ENCODE measurements at places on chromosomes 3 and 15.

GRCh38 chr3:150253622-150254021, 154.5 kb upstream of the TSC22D2 start:
- DNase-seq: no peak

DNA sequence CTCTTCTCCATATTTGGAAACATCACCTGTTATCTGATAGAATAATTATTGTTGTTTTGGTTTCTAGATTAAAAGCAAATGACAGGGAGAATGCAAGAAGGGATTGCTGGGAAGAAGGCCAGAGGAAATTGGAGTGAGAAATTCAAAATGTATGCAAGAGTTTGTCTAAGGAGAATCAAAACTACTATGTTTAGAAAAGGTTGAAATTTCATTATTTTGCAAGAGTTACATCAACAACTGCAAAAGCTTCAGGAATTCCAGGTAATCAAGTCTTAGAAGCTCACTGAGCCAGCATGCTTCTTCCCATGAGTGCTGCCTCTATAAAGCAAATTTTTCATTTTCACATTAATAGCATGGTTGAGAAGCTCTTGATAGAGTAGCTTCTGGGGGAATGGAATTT, 177.2 kb upstream of the GBE1 start:
- no peak for DNase-seq

GRCh38 chr15:52912172-52912571, 122.0 kb upstream of the ONECUT1 start:
- no peak for DNase-seq

DNA sequence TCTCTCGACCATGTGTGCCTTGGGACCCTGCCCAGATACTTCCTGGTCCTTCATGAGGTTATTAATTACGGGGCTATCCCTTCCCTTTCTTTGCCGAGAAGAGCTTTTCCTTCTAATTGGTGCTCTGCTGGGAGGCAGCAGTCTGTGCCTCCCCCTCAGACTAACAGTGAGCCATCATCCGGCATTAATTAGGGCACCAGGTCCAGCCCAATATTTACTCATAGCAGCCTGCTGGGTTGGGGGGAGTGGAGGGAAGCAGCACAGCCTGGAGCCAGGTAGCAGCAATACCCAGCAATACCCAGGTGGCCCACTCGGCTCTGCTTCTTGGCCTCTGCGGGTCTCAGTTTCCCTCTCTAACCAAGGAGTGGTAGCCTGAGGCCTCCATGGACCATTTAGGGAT, 20.1 kb downstream of the CACNA2D2 start:
- DNase-seq: peak; percentile 11

GRCh38 chr3:144431134-144431533, 459.5 kb downstream of the DIPK2A start:
- DNase-seq: no peak

DNA sequence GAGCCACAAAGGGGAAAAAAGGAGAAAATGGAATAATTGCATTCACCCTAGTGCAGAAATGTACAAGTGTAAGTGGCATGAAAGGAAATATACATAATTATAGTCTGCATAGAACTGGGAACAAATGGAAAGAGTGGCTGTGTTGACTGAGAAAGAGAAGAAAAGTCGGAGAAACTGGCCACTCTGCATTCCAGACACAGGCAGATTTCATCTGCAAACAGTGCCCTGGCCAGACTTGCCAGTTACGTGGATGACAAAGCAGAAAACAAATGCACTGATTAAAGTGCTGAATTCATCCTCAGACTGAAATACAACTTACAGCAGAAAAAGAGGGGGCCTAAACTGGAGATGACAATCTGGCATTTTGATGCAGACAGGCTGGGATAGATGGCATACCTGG, 129.8 kb downstream of the FGF12 start:
- DNase-seq: no peak

- DNase-seq: no peak
Measured at GRCh38 chr3:11625376-11626083, 18.2 kb downstream of the VGLL4 start.

DNA sequence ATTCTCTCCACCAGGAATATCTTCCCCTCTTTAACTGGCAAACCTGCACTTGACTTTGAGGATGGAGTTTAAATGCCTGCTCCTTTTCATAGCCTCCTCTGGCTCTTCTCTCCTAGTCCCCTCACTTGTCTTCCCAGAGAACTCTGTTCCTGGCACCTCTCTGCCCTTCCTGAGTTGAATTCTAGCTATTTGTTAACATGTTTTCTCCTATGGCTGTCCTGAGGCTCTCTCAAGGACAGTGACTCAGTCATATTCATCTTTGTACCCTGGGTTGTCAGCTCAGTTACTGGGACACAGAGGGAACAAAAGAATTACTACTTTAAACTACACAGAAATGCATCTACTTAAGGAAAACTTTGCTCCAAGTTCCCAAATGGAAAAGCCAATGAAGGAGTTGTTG, 365.1 kb upstream of the ICE2 start:
- DNase-seq: no peak

GRCh38 chr3:134267996-134268395, 17.3 kb upstream of the RYK start:
- DNase-seq: no peak

DNA sequence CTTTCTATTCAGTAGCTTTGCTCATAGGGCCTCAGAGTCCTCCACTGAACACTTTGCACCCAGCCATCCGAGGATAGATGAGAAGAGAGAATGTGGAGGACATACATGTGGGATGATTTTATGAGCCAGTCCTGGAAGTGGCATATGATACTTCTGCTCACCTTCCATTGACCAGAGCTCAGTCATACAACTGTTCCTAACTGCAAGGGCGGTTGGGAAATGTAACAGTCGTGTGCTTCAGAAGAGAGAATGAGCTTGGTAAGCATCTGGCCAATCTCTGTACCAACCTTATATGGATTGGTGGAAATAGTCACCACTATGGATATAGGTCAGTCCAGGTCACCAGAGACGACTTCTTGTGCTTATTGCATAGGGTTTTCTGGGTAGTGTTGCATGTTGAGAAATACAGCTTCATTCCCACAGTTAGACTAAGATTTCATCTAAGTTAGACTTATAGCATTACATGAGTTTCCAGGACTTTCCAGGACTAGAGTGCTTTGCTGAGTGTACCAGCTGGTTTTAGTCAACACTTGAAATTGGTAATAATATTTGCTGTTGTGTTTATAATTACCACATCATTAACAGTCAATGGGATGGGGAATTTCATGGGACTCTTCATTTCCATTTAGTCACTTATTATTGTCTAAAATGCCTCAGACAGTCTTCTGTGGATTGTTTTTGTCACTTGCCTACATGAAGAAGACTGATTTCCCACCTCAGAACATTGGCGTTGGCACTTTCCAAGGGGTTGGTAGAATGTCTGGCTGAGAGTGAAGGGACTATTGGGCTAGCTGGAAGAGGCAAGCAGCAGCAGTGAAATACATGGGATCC, 214.5 kb upstream of the ROPN1 start:
- DNase-seq: no peak

Data from NCI-H446 (cell line).